Pulmonary artery endothelial cell (primary cell): ENCODE measurements at places on chromosomes 2 and 18. TPM values are rescaled to one million over a fixed set of nuclear protein-coding genes. Genes with fewer than 3 reads are reported as not detected.

GRCh38 chr2:175807031-175807873 is 194.8 kb downstream of the LNPK start:
- no peak for DNase-seq

DNA sequence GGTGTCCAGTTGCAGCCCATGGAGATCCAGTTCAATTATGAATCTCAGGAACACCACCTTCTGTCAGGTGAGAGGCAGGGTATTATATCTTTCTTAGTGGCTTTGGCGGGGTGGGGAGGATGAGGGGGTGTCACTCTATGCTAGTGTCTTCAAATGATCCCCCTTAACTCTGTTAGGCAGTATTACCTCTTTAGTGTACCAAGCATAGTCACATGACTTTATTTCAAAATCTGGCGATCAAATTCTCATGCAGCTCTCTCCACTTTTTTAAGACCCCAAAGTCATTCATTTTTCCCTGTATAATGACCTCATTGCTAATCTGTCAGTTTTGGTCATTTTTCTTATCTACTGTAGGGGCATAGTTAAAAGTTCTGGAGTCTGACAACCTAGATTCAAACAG is 1.1 kb upstream of the ZSCAN30 start:
- no peak for DNase-seq

DNA sequence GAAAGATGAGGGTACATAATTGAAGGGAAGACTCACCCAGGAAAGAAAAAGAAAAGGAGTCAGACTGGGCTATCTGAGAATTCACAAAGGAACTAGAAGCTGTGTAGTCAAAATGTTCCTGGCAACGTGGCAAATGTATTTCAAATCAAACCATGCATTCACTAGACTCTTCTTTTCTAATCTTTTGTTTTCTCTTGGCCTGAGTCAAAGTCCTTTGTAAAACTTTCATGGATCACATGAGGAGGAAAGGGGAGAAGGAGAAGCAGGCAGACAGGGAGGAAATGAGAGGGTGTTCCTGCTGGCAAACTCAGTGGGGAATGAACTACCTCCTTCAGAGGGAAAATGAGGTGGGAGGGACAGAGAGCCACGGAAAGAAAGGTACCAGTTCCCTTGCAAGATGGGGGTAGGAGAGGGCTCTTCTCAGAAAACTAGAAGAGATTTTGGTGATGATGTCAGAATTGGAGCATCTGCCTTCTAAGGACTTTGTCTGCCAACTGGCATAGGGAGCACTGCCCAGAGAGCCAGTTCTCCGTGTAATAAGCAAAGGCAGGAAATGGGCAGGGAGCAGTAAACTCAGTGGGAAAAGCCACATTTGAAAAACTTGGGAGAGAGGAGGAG is 51.4 kb downstream of the SLC8A1 start:
- no peak for DNase-seq

DNA sequence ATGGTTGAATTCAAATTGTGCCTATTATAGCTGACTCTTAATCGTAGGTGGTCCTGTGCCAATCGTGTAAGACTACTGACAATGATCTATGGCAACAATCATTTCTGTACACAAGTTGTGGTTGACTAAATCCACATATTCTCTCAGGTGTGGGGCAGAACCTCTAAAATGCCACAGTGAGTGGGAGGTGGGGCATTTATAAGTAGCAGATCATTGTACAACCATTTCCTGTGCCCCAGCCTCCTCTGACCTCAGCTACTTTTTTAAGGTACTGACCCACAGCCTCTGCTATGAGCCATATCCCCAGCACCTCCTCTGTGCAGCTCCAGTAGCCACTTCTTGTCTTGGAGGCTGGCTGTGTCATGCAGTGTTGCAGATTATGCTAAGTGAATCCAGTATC is 48.6 kb upstream of the RAPH1 start:
- no peak for DNase-seq

DNA sequence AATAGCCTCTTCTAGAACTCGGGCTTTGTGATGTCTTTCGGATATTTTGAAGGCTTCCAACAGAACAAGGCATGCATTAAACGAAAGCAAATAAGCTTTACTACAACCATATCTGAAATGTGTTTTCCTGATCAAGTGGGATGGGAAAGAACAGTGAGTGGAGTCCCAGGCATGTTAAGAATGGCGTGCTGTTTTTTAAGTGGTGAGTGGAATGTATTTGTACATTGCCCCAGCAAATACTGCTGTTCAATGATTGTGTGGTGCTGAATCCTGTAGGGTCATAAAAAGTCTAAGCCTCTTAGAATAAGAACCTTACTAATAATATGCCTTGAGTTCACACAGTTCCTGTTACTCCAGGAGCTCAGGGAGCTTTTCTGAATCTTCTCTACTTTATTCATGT is 52.5 kb downstream of the POMC start:
- DNase-seq, result no peak

- DNase-seq, result no peak
Observed at GRCh38 chr2:74461187-74462053, 3.2 kb downstream of the WBP1 start.

DNA sequence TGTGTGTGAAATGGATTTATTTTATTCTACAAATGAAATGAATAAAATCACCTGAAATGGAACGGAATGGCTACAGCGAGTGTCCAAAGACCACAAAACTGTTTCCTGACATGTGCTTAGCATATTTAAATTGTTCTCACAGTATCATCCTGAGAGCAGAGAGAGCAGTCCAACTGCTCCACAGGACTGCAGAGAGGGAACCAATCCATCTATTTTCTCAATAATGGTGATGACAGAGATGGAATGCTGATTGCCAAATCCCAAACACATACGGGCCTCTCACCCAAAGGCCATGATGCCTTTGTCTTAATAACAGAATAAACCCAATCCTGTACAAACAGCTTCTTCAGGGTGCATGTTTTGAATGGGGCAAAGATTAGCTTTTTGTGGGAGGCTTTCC is 41.1 kb downstream of the STAT1 start:
- DNase-seq, result no peak

- no peak for DNase-seq
Observed at GRCh38 chr2:137508739-137509384, 455.4 kb upstream of the HNMT start.

SKOR2 gene
- not detected in 2 replicates for total RNA-seq

CDCA7 gene
- 8.8 and 16.7 TPM in 2 replicates for total RNA-seq
